ENCODE measurements at places on chromosomes 4 and X.

GRCh38 chr4:86564795-86565194, 29.3 kb upstream of the PTPN13 start:
- no peak for DNase-seq

- DNase-seq: no peak
Measured at GRCh38 chr4:4267981-4268380, 20.0 kb upstream of the TMEM128 start.

GRCh38 chr4:83362492-83363329, 28.1 kb upstream of the HPSE start:
- peak; percentile 42 for DNase-seq

- no peak for DNase-seq
Measured at GRCh38 chr4:139557556-139558110, 1.6 kb upstream of the SETD7 start.

DNA sequence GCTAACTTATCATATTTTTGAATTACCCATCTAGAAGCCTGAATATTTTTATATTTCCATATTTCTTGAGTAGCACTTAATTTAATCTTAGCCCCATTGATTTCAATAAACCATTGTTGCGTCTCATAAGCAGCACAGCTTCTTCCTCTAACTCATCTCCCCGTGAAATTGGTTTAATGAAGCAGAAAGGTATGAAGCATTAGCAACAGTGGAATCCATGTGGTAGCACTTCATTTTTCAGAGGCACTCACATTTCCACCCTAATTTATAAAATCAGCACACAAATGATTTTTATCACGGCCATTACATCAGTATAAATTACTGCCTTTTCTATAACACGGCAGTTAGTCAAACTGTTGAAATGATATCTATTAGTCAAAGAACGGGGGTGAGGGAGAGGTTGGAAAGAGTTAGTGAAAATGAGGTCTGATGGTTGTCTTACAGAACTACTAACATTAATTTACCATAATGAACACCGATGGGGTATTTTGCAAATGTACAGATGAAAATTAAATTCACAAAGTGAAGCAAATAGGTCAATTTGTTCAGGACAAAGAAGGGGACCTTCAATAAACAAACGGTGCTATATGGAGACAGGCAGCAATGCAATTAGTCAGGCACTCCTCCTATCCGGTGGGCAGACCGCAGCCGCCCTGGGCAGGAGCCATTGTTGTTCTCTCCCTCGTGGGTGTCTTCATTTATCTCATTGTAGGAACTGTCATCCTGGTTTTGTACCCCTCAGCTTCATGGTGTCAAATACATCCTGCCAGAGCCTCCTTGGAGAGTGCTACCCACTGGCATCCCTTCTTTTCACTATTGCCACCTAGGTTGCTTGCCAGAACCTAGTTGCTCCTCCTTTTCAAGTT, 205.7 kb downstream of the SOX3 start:
- no peak for DNase-seq

DNA sequence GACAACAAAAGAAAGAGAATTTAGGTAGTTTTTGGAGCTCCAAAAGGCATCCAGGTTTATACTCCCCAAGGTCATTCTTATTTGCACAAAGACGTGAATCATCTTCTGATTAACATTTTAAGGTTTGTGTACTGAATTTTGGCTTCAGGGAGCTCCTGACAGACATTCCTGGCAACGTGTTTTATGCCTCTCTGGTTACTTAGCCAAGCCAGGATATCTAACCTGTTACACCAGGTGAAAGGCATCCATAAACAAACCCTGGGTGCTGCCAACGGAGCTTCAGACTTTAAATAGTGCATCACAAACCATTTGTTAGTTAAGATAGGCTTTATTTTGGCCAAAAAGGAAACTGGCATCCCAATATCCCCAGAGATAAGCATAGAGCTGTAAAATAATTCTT, 997.3 kb downstream of the ARAP2 start:
- no peak for DNase-seq

DNA sequence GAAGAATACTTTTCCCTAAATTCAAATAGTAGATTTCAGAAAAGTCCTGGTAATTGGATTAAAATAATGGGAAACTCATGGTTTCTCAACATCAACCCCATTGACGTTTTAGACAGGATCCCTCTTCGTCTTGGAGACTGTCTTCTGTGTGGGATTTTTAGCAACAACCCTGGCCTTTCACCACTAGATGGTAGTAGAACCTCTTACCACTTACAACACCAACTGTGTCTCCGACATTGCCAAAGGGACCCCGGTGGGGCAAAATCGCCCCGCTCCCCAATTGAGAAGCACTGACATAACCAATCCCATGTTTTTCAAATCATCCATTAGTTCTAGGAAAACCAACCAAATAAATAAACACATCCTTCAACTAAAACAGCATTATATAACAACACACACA, 16.9 kb upstream of the ANOS1 start:
- peak; percentile 15 for DNase-seq

DNA sequence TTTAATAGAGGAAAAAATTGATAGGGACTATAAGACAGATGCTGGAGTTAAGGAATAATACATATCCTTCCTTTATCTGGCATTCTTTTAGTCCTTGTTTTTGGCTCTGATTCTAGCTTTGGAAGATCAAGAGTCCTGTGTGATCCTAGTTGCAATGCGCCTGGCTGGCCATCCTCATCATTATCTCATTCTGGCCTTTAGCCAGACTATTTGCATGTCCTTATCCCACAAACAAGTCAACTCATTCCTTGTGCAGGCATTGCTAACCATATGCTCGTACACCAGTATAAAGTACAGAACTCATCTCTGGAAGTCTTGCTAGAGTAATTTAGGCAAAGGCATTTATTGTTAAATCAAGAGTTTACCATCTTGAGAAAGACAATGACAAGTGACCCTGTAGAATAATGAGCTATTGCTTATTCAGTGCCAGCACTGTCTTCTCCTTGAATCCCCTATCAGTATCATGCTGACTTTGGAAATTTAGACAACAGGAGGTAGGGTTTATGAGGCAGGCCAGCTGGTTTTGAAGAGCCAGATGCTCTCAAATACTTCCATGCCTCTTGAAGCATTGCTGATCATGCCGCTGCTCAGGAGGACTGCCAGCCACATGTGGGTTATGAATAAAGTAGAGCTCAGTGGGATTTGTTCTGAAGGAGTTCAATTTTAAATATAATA, 1730.3 kb upstream of the TENM3 start:
- no peak for DNase-seq

- DNase-seq: no peak
Measured at GRCh38 chr4:110629214-110629754, 6.4 kb upstream of the PITX2 start.

GRCh38 chr4:2648159-2648814, 107.8 kb downstream of the TNIP2 start:
- DNase-seq: no peak

- DNase-seq: no peak
Measured at GRCh38 chr4:3486541-3487540, 23.7 kb downstream of the DOK7 start.

GRCh38 chr4:56821381-56822243, at the start of gene SPINK2:
SPINK2 (minus strand) TSS chr4:56821701; CDS start chr4:56821662, 39 bp downstream.
- DNase-seq: peak; percentile 45

GRCh38 chrX:19188566-19188965, 66.3 kb upstream of the ADGRG2 start:
- no peak for DNase-seq
